ENCODE measurements at places on chromosomes 2 and 18.

DNA sequence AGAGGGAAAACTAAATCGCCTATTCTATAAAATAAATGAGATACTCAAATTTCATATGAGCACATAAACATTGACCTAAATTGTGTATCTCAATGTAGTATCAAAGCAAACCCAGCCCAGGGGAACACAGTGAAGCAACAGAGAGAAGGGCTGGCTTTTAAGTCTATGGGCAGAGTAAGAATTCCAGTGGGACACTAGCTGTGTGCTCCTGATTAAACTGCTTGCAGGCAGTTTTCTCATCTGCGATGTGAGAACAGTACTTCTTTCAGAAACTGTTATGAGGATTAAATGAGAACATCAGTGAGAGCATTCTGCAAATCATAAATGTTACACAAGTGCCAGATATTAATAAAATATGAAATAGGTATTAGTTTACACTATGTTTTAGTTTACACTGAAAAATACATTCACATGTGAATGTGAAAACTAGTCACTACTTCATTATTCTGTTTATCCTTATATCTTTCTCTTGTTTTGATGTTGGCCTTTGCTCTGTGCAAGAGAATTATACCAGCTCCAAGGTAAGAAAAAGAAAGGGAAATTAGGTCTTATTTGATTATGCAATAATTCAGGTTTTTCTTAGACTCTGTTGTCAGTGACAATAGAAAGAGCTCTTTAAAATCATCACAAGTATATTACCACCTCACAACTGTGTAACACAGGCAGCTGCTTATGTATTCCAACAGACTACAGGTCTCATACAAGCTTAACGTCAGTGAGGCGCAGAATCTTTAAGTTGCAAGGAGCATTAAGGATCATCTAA lies 47.5 kb downstream of the GAREM1 start:
- no peak for DNase-seq

DNA sequence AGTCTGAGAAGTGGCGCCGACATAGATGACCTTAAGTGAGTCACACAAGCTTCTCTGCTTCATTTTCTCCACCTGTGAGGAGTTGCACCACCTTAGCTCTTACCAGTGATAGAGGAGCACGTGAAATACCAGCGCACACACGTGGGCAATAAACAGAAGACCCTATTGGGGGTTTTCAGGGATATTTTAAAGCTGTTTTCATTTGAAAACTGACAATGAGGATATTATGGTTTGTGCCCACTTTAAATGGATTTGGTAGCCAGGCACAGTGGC lies 47.3 kb upstream of the FZD7 start:
- DNase-seq: no peak

- no peak for DNase-seq
Measured at GRCh38 chr2:227117027-227117426, 47.0 kb downstream of the COL4A4 start.

- DNase-seq: no peak
Measured at GRCh38 chr2:113776949-113777348, 20.5 kb upstream of the SLC35F5 start.

- DNase-seq: no peak
Measured at GRCh38 chr2:109164311-109164710, 35.3 kb downstream of the SH3RF3 start.

GRCh38 chr2:168009900-168010299 lies 237.5 kb downstream of the STK39 start:
- no peak for DNase-seq

- no peak for DNase-seq
Measured at GRCh38 chr2:45904267-45904945, 252.9 kb downstream of the PRKCE start.

DNA sequence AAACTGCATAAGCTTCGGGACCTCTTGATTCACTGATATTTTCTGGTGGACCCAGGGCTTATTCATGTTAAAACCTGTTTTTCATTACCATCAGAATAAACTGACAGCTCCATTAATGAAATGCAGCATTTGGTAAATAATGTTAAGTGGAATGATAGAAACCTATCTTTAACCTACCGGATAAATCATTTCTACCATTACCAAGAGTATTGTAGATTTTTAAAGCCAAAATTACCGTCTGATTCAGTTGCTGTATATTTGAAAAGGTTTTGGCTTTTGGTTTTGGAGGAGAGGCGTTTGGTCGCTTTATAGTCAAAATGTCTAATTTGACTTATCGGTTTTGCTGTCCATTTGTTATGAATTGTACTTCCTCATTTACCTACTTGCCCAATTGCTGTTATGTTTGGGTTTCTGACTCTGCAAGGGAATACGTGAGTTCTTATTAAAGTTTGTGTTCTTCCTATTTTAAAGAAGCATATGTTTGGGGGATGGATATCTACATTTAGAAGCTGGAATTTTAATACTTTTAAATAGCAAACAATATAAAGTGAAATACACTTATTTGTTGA lies 1.0 kb upstream of the CUL3 start:
- DNase-seq: no peak

DNA sequence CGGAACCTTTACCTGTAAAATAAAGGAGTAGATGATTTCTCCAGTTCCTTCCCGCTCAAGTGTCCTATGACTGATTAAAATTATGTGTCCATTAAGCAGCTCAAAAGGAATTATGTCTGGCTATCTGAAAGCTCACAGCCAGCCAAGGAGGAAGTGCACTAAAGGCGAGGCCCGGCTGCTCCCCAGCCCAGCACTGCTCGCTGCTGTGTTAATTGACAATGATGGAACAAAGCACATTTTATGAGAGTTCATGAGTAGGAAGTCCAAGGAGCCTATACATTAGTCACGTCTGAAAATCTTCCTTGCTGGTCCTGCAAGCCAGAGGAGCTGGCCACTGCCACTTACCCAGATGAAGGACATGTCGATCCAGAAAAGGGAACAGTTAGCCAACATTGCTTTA lies 14.3 kb downstream of the TTC32 start:
- DNase-seq: no peak

DNA sequence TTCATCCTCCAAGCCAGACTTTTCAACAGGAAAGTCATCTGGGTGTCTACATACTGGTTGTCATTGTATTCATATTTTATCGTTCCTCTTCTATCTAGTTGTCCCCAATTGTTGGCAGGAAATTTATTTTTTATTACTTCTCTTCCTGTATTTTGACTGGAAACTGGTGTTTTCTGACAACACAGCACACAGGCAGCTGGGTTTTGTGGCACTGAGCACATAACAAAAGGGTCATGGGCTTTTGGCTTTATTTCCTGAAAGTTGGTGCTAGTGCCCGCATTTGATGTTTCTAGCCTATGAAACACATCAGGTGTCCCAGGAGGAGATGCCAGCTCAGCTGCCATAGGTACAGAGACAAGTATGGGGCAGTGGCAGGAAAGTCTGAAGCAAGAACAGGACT lies 126.4 kb downstream of the TMEM17 start:
- no peak for DNase-seq

DNA sequence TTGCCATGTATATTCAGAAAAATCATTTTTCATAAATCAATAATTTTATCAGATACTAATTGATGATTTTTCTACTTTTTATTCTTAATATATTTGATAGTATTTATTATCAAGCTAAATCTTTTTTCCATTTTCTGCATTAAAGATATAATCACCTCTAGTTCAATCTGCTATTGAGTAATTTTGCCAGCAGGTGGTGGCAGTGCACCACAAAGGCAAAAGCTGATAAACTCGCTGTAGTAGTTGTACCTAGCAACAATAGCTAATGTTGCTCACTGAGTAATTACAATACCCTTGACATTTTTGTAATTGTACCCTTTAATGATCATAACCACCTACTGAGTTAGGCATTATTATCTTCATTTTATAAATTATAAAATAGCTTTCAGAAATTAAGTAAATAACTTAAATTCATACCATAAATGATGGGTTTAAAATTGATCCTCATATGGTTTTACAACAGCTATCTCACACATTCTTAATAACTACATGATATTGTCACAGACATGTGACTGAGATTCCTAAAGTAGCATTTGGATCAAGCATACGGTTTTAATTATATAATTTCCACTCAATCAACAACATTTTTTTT lies 52.0 kb upstream of the CALCRL start:
- peak; percentile 55 for DNase-seq

- DNase-seq: no peak
Measured at GRCh38 chr2:211944572-211944971, 594.0 kb downstream of the ERBB4 start.

GRCh38 chr2:23388756-23389514 lies 4.0 kb downstream of the KLHL29 start:
- DNase-seq: no peak

GRCh38 chr2:157053876-157054275 lies 203.6 kb upstream of the GALNT5 start:
- DNase-seq: no peak

- DNase-seq: no peak
Measured at GRCh38 chr2:160267022-160267421, 67.0 kb upstream of the ITGB6 start.

GRCh38 chr2:64401529-64401880 lies 52.5 kb upstream of the LGALSL start:
- no peak for DNase-seq

DNA sequence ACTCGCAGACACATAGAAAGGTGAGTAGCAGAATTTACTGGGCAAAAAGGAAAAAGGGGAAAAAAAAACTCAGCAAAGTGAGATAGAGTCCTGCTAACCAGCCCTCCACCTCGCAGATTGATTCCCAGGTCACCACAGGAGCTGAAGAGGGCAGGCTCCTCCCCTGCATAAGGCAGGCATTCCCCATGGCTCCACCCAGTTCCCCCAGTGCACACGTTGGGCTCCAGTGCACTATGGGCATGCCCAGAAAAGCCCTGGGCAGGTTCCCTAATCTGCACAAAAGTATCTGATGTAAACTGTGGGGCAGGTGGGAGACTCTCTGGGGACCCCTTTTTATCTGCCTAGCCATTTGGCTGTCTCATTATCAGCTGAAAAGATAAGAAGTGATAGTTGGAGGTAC lies 461.2 kb upstream of the TMEFF2 start:
- DNase-seq: no peak

- no peak for DNase-seq
Measured at GRCh38 chr2:44786817-44787214, 154.7 kb upstream of the SIX3 start.

DNA sequence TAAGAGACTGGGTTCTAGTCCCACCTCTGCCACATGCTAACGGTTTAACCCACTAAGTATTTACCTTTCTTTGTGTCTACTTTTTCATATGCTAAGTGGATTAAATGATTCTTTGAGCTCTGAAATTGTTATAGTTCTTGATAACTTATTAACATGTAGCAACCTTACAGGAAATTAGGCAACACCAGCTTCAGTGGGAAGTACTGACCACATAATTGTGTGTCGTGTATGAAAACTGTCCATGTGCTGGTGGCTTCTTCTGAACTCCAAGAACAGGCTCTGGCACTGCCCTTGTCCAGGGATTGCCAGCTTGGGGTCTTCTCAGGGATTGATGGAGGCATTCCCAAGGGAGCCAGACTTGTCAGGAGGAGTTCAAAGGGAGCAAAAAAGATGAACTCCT lies 427.7 kb downstream of the TGIF1 start:
- no peak for DNase-seq

- DNase-seq: no peak
Measured at GRCh38 chr2:58834404-58834803, 593.3 kb upstream of the FANCL start.

DNA sequence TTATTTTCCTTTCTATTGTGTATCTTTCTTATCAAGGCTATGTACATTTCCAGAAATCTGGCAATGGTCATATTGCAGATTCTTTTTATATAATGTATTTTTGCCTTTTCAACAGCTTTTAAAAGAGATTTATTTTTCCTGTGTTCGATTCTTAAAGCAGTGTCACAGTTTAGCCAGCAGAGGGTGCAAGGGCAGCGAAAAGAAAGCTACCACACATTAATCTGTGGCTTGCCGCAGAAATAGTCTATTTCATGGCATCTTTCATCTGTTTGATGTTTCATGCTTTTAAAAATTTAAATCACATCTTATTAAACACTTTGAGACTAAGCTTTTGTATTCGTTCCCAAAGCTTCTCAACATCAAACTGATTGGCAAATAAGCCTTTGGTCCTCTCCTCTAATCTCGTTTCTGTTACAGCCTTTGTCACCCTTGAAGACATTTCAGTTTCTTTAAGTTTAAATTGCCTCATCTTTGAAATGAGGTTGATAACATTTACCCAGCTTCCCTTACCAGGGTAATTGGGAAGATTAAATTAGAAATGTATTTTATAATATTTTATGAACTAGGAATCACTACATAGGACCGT lies 73.3 kb downstream of the PIK3C3 start:
- no peak for DNase-seq

- no peak for DNase-seq
Measured at GRCh38 chr2:230665263-230665691, 47.4 kb upstream of the CAB39 start.

DNA sequence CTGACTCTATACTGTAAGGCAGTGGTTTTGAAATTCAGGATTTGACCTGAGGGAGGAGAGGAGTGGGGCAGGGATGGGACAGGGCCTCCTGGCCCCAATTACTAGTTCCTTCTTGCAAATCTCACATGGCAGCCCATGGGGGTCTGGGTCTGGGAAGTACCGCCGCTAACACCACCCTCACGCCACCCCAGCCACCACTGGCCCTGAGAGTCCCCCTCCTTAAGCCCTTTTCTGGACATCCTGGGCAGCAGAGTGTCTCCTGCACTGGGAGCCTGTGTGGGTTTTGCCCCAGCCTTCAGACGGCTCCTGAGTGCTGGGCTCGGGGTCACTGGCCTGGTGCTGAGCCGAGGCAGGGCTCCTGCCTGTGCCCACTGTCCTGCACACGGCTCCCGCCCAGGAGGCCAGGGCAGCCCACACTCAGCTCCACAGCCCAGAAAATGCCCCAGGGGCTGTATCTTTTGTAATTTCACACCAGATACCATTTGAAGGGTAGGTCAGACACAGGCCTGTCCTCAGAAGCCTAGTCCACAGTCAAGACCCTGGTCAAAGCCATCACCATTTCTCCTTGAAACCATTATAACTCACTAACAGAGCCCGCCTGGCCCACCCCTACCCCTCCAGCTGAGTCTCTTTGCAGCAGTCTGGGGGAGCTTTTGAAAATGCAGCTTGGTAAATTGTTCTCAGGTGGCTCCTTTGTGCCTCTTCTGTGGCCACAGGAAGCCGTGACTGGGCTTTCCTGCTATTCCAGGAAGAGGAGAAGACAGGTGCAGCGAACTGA lies 55.1 kb downstream of the CYP27C1 start:
- DNase-seq: no peak

- no peak for DNase-seq
Measured at GRCh38 chr18:44816477-44816876, 135.8 kb downstream of the SETBP1 start.

- no peak for DNase-seq
Measured at GRCh38 chr2:236393581-236393980, 129.4 kb upstream of the ASB18 start.

DNA sequence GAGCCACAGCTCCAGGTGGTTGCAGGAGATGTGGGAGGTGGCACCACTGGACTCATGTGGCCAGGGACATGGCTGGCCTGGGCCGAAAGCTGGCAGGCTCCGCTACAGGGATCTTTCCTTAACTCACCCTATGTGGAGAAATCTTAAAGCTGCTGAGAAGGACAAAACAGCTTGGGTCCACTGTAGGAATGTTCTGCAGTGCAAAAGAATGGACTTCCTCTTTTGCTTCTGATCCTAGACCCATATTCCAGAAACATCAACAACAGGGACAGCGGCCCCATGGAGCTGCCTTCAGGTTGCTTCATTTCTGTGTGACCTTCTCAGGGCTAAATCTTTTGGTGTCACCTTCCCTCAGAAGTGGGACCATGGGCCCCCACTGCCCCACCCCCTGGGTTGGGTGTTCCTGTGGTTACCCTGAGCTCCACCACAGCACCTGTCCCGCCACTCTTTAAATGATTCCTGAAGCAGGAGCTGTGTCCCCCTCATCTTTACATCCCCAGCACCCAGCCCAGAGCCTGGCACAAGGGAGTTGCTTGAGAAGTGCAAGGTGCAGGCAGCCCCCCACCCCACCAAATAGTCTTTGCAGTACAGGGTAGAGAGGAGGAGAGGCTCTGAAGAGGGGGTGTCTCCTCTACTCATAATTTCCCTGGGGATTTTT lies 205.8 kb downstream of the ZBTB7C start:
- no peak for DNase-seq
